ENCODE measurements at places on chromosomes 12 and 14.

GRCh38 chr12:109510196-109510595 is 32.8 kb downstream of the UBE3B start:
- DNase-seq = no peak

DNA sequence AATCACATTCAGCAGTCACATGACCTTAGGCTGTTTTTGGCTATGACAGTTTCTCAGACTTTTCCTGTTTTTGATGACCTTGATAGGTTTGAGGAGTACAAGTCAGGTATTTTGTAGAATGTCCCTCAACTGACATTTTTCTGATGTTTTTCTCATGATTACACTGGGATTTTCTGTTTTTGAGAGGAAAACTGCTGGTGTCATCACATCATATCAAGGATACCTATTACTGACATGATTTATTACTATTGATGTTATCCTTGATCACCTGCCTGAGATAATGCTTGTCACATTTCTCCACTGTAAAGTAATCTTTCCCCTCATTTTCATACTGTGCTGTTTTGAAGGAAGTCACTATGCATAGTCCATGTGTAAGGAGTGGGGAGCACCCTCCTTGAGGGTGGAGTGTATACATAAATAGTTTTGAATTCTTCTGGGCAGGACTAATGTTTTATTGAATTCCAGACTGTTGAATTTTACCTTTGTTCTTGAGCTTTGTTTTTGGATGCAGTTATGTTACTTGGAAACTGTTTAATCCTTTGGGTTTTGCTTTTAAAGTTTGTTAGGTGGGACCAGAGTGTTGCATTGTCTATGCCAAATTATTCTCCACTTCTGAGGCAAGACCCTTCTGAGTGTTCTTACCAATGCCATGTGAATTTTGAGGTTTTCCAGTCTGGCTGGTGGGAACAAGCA is 444.5 kb upstream of the FAR2 start:
- no peak for DNase-seq

DNA sequence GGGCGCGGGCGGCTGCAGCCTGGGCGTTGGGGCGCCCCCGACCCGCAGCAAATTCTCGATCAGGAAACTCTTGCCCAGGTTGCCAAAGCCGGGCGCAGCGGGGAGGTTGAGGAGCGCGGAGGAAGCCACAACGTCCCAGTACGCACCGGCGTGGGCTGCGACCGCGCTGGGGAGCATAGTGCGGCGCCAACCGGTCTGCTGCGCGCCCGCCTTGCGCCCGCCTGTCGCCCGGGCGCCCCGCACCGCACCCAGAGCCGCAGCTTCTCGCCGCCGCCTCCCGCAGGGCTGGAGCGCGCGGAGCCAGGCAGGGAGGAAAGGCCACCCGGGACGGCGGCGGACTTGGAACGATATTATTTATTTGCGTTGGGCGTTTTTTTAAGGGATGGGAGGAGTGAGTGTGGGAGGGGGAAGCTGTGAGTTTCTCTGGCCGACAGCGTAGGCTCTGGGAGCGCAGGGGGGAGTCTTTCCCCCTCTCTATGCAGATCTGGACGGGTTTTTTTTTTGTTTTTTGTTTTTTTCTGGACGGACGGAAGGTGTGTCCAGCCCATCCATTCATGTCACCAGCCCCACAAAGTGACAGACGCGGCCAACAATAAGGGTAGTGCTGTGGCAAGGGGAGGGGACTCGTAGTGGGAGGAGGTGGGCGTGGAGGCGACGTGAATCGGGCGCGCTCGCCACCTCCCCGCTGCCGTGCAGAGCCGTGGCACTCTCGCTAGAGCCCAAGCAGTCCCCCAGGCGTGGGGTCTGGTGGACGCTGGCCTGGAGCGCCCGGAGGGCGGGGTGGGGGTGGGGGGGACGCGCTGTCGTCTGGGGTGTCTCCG is at the start of gene DBX2:
Gene DBX2, minus strand, starts transcription at position 349 of the 821 bp plus-strand sequence. Its CDS starts 172 bp downstream, at position 177.
- DNase-seq = peak; percentile 2

- no peak for DNase-seq
Observed at GRCh38 chr14:92696366-92696765, 52.1 kb downstream of the LGMN start.

DNA sequence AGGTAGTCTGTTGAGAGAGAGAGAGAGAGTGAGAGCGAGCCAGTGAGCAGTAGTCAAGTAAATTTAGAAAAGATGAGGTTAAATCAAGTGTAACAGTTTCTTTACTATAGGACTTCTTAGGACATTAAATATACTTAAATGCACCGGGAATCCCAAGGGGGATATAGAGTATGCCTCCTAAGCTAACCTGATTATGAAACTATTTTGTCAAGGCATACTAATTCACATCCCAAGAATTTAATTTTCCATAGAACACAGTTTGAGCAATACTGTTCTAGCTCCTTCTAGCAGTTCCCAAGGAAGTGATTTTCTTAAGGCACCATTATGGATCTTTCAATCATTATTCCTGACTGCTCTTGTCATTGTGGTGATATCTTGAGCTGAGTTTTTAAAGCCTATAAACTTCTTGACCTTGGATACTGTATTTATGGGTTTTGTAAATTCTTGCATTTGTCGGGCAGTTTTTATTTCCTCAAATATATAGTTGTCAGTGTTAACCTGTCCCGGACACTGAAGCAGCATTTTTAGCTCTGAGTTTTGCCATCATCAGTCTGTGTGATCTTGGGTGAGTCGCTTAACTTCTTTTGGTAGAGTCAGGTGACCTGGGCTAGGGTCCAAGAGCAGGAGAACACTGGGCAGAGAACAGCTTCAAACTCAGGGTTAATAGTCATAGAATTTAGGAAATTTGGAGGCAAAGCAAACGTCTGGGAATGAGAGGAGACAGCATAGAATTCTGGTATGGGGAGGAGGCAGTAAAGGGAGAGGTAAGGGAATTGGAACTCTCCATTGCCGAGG is 196.5 kb upstream of the FRMD6 start:
- DNase-seq = no peak

DNA sequence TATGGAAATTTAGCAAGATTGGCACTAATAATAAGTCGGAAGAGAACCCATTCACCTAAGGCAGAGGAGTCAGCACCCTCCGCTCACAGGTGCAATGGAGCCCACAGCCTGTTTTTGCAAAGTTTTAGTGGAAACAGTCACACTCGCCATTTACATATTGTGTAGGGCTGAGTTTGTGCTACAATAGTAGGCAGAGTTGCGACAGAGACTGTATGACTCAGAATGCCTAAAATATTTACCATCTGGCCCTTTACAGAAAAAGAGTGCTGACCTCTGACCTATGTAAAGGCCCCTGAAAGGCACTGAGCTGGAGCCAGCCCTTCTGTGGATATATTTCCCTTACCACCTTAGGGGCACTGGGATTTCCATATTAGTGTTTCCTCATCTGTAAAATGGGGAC is 79.0 kb downstream of the PRIMA1 start:
- DNase-seq = no peak

- DNase-seq = no peak
Observed at GRCh38 chr14:54639611-54640010, 72.7 kb downstream of the SAMD4A start.

DNA sequence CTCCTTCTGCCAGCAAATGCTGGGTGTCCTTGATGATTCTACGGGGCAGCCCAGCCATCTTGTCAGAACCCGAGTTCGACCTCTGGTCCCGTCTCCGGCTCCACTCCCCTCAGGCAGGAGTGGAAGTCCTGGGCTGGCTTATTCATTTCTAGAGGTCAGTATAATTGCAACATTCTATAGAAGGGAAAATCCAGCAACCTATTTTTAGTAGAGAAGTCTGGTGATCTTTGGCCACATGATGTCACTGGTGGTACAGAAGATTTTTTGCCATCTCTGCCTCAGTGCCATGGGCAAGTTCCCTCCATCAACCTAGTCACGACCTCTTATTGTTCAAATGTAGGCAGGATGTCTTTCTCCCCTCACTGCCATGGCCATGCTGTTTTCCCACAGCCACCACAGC is 22.4 kb downstream of the OR10G2 start:
- no peak for DNase-seq

DNA sequence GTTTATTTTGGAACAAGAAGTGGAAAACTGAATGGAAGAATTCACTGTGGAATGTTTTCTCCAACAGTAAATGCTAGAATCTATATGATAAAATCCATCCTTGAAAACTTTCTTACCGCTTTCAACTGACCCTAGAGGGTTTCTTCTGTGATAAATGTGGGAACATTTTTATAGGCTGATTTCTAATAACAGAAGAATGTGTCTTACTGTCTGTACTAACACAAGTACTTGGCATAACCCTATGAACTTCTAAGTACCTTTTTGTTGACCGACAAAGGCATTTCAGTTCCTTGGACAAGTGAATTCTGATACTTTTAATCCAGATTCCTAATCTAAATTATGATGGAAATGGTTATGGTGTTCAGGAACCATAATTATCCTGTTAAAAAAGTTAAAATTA is 1109.7 kb upstream of the FLRT2 start:
- DNase-seq = no peak

GRCh38 chr12:111219440-111219839 is 149.5 kb downstream of the PHETA1 start:
- DNase-seq = no peak

GRCh38 chr12:20801035-20801434 is 9.5 kb upstream of the SLCO1B3 start:
- DNase-seq = no peak

GRCh38 chr14:45658917-45659299 is 405.9 kb upstream of the MIS18BP1 start:
- DNase-seq = no peak

DNA sequence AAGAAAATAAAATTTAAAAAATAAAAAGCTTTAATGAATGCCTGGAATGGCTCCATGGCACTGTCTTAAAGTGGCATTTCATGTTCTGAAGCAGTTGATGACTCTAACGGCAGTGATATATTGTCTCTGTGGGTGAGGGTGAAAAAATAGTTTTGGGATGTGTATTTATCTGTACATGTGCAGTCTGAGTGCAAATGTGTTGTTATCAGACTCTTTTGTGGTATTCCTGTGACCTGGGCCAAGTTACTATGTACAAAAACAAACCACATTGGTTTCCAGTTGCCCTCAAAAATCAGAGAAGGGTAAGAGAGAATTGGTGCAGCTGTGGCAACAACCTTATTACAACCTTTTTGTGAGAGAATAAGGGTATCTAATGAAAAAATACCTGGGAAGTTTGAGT is 81.7 kb upstream of the CCDC91 start:
- no peak for DNase-seq

DNA sequence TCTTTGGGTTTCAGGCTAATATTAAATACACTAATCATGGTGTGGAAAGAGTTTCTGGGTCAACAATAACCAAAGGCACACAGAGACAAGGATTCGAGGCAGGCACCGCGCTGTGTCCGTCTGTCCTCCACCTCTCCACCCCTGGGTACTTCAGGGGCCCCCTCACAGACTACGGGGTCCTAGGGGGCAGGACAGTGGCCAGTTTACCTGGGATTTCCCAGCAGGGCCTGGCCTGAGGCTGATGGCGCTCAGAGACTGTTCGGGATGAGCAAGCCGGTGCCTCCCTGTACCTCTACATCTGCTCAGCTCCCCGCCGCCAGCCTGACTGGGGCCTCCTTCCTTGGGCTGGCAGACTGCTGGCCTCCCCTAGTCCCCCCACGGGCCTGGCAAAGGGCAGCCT is 18.1 kb upstream of the EIF5 start:
- no peak for DNase-seq

Data from epithelial cell of esophagus (primary cell).